ENCODE measurements at places on chromosomes 6 and 20.

DNA sequence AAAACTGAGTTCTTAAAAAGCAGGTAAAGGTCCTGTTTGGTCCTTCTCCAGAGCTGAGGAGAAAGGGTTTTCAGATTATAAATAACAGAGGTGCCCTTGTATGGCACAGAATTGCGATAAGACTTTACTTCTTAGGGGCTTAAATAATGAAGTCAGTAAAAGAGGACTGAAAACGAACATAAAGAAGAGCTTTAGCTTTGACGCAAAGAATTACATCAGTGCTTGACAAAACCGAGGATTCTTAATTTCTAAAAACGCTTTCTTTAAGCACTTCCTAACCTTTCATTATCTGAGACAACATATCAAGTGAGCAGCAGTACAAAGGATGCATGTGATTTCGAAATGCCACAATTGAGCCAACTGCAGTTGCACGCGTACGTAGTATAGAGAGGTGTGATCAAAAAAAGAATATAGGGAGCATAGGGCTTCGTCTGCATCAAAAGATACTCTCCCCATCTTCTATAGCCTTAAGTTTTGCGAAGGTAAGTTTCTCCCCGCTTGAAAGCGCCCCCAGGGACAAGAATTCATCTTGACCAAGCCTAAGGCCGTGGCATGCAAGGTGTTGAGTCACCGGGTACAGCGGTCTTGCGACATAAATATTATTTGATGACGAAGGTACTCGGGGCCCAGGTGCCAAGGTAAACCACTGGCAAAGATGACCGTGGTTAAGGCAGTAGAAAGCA lies 778 bp upstream of the LOC128125822 start:
- DNase-seq, result no peak
- H3K27ac ChIP-seq, result peak overlapping the region; percentile 100
- H3K4me1 ChIP-seq, result peaks cover 17% of the 10 kb centered on the region
- no peaks in the 10 kb centered on the region for H3K27me3 ChIP-seq
- H3K4me3 ChIP-seq, result peak overlapping the region; percentile 70

DNA sequence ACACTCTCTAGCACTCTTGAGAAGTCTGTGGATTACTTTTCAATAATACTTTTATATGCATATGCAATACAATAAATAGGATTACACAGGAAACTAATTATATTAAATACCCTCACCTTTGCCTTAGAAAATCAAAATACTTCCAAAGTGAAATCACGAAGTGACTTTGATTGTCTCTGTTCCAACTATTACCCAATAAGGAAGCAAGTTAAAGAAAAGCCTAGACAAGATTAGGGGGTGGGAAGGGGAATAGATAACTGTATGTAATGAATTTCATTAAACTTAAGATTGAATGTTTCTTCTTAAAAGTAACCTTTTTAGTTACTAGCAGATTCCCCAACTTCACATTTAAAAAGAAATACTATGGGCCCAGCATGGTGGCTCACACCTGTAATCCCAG lies 66.6 kb upstream of the SOX4 start:
- no peak for DNase-seq
- no peaks in the 10 kb centered on the region for H3K36me3 ChIP-seq
- H3K4me1 ChIP-seq, result no peaks in the 10 kb centered on the region
- H3K27me3 ChIP-seq, result no peaks in the 10 kb centered on the region

- H3K36me3 ChIP-seq, result peaks cover 2% of the 10 kb centered on the region
- H3K27me3 ChIP-seq, result no peaks in the 10 kb centered on the region
- no peak overlapping the region for H3K27ac ChIP-seq
- H3K4me1 ChIP-seq, result peaks cover 21% of the 10 kb centered on the region
- DNase-seq, result no peak
Measured at GRCh38 chr6:117480651-117481050, 1.8 kb upstream of the DCBLD1 start.

GRCh38 chr6:108106261-108106660 lies 31.7 kb upstream of the OSTM1 start:
- no peak overlapping the region for H3K27ac ChIP-seq
- H3K4me3 ChIP-seq, result no peak overlapping the region
- no peaks in the 10 kb centered on the region for H3K36me3 ChIP-seq
- H3K27me3 ChIP-seq, result peaks cover 4% of the 10 kb centered on the region
- DNase-seq, result no peak

- no peak overlapping the region for H3K4me3 ChIP-seq
- H3K4me1 ChIP-seq, result peaks cover 16% of the 10 kb centered on the region
- H3K27ac ChIP-seq, result no peak overlapping the region
- no peaks in the 10 kb centered on the region for H3K27me3 ChIP-seq
Measured at GRCh38 chr6:77124604-77125003, 338.7 kb downstream of the HTR1B start.

- H3K4me3 ChIP-seq, result no peak overlapping the region
- H3K4me1 ChIP-seq, result no peaks in the 10 kb centered on the region
- H3K36me3 ChIP-seq, result no peaks in the 10 kb centered on the region
- no peak overlapping the region for H3K27ac ChIP-seq
Measured at GRCh38 chr6:91506509-91506908, 919.6 kb upstream of the MAP3K7 start.

- H3K27ac ChIP-seq, result no peak overlapping the region
Measured at GRCh38 chr20:34377072-34377847, 14.2 kb downstream of the ITCH start.

- H3K36me3 ChIP-seq, result peaks cover 8% of the 10 kb centered on the region
- no peaks in the 10 kb centered on the region for H3K27me3 ChIP-seq
- no peak for DNase-seq
- H3K4me1 ChIP-seq, result no peaks in the 10 kb centered on the region
- H3K27ac ChIP-seq, result no peak overlapping the region
- H3K4me3 ChIP-seq, result no peak overlapping the region
Measured at GRCh38 chr6:75169689-75170586, 35.9 kb downstream of the COL12A1 start.

- H3K27me3 ChIP-seq, result peaks cover 53% of the 10 kb centered on the region
- no peak overlapping the region for H3K4me3 ChIP-seq
- DNase-seq, result no peak
- H3K27ac ChIP-seq, result no peak overlapping the region
- H3K4me1 ChIP-seq, result no peaks in the 10 kb centered on the region
Measured at GRCh38 chr6:30418448-30418847, 70.9 kb upstream of the HLA-E start.

DNA sequence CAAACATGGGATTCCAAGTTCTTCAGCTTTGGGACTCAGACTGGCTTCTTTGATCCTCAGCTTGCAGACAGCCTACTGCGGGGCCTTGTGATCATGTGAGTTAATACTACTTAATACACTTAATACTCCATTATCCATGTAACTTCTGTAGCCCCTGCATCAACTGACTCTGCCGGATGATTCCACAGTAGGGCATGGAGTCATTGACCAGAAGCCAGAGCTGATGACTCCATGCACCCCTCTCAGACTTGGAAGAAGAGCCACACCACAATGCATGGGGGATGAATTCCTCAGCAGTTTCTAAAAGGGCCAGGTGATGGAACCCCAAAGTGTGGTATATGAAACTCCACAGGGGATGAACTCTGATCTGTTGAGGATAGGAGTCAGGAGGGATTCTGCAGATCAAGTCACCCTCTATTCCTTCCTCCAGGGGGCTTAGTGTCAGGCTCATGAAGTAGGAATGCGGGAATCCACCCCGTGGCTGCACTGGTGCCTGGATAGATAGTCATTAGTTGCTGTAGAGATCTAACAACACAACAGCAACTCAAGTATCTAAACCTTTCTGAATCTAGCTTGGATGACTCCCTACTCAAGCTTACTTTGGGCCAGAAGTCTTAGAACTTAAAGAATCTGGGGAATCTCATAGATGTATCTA lies 70.2 kb downstream of the GPR6 start:
- peaks cover 6% of the 10 kb centered on the region for H3K27me3 ChIP-seq
- no peak for DNase-seq
- H3K27ac ChIP-seq, result no peak overlapping the region
- peaks cover 5% of the 10 kb centered on the region for H3K4me1 ChIP-seq
- no peaks in the 10 kb centered on the region for H3K36me3 ChIP-seq
- H3K4me3 ChIP-seq, result no peak overlapping the region

DNA sequence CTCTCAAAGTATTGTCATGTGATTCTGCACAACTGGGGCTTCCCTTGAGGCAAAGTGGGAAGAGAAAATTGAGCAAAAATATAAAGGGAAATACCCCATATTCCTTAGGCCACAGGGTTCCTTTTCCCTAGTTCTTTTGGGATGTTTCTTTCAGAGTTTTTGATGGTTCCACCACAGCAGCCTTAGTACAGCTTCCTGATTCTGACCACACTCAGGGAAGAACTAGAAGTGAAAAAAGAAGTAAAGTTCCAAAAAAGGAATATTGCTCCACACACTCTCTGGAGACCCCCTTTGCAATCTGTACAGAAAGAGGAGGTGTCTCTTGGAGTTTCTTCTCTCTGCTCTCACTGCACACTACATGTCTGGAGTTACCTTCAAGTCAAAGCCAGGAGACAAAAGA lies 27.9 kb upstream of the HLA-DQA2 start:
- no peak for DNase-seq
- no peak overlapping the region for H3K4me3 ChIP-seq
- no peaks in the 10 kb centered on the region for H3K27me3 ChIP-seq
- H3K36me3 ChIP-seq, result no peaks in the 10 kb centered on the region
- H3K27ac ChIP-seq, result no peak overlapping the region
- no peaks in the 10 kb centered on the region for H3K4me1 ChIP-seq

DNA sequence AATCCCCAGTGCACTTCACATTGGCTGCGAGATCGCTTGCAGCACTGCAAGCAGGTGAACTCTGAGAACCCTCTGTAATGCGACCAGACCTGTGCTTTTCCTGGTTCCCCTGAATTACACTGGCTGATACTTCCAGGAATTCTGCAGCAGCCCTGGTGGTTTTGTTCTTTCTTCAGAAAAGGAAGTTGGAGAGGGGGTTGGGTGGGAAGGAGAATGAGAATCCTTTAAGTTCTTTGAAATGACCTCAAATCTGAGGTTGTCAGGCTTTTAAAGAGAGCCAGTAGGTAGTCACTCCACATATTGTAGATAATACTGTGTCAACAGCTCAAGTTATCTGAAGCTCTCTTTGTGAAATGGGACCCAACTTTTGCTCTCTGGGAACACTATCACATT lies 62.4 kb downstream of the GCNT2 start:
- DNase-seq, result no peak
- no peak overlapping the region for H3K4me3 ChIP-seq
- peaks cover 12% of the 10 kb centered on the region for H3K4me1 ChIP-seq
- no peak overlapping the region for H3K27ac ChIP-seq
- no peaks in the 10 kb centered on the region for H3K27me3 ChIP-seq

DNA sequence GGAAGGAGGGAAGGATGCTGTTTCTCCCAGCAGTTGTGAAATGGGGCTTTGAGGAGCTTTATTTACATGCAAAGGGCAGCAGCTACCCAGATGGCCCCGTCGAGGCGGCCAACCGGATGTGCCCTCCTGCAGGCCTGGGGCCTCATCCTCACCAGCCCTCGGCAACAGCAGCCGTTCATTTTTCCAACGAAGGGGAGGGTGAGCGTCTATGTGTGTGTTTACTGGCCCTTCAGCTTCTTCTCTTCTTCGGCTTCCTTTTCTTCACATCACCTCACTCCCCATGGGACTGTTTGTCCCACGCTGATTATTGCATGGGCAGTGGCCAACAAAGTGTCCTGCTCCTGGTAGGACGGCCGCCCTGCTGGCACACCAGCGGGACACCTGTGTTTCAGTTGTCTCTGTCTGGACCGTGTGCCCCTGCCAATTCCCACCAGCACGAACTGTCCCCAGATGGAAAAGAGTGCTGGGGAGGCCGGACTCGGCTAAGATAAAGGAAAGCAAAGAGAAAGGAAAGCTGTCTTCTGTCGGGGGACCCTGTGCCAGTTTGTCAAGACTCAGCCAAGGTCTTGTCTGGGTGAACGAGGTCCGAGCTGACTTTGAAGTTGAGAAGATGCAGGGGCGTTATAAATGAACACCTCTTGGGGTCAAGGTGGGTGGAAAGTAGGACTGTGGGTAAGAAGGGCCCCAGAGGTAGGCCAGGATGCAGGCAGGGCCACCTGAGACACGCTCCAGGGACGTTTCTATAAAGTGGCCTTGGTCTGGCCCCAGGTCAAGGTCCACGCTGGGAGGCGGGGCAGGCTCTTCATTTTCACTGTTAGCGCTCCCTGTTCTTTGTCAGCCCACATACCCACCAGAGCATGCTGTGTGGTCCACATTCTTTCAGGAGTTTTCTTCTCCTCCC lies 57.0 kb downstream of the FAM50B start:
- H3K27ac ChIP-seq, result no peak overlapping the region
- H3K4me3 ChIP-seq, result no peak overlapping the region
- H3K27me3 ChIP-seq, result no peaks in the 10 kb centered on the region
- DNase-seq, result no peak

DNA sequence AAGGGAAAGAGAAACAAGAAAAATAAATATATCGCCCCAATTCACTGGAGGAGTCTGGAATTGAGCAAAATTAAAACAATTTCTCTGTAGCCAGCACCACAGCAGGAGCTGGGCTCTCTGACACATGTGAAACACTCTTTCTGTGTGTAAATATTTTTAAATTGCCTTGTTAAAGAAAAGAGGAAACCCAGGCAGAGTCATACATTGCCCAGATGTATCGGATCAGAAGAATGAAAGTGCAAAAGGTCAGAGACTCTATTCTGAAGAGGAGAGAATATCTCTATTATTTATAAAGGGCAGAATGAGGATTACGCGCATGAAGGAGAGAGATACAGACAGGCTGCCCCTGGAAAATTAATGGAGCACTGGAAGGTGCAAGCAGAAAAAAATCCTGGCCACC lies 127.0 kb upstream of the MAN1A1 start:
- H3K27me3 ChIP-seq, result no peaks in the 10 kb centered on the region
- H3K4me1 ChIP-seq, result no peaks in the 10 kb centered on the region
- no peak overlapping the region for H3K4me3 ChIP-seq
- H3K36me3 ChIP-seq, result no peaks in the 10 kb centered on the region

GRCh38 chr20:22371843-22372242 lies 212.5 kb downstream of the FOXA2 start:
- no peak for DNase-seq
- no peaks in the 10 kb centered on the region for H3K36me3 ChIP-seq
- H3K27ac ChIP-seq, result no peak overlapping the region
- peaks cover 32% of the 10 kb centered on the region for H3K4me1 ChIP-seq
- H3K27me3 ChIP-seq, result no peaks in the 10 kb centered on the region

DNA sequence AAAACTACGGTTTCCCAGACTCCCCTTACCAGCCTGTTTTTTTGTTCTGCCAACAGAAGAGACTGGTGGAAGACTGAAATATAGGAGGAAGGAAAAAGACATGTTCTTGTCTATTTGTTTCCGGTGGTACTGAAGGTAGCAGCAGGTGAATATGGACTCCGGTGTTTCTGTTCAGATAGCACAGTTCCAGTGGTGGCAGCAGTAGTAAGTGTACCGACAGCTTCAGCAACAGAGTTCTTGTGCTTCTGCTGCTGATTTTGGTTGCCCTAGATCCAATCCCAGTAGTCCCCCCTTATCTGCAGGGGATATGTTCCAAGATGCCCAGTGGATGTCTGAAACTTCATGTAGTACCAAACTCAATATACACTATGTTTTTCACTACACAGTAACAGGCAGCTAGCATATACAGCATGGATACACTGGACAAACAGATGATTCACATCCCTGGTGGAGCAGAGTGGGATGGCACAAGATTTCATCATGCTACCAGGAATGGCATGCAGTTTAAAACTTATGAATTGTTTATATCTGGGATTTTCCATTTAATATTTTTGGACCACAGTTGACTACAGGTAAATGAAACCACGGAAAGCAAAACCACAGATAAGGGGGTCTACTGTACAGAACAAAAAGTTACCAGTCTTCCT lies 301.8 kb downstream of the BTBD9 start:
- H3K4me1 ChIP-seq, result peaks cover 9% of the 10 kb centered on the region
- no peak for DNase-seq
- no peaks in the 10 kb centered on the region for H3K27me3 ChIP-seq
- H3K36me3 ChIP-seq, result no peaks in the 10 kb centered on the region
- no peak overlapping the region for H3K4me3 ChIP-seq

- H3K4me1 ChIP-seq, result no peaks in the 10 kb centered on the region
- no peak overlapping the region for H3K27ac ChIP-seq
- no peak overlapping the region for H3K4me3 ChIP-seq
- no peaks in the 10 kb centered on the region for H3K27me3 ChIP-seq
Measured at GRCh38 chr20:48065833-48066232, 280.6 kb upstream of the SULF2 start.

All from keratinocyte (primary cell).